Vagina (tissue), 2 donors: ENCODE measurements at places on chromosomes 16 and 17. TPM values are rescaled to one million over a fixed set of nuclear protein-coding genes. Genes with fewer than 3 reads are reported as not detected.

- no peak for DNase-seq
Measured at GRCh38 chr17:44279666-44280391, 11.9 kb upstream of the SLC4A1 start.

CCL4 gene
- total RNA-seq, result 15.0 TPM

DNA sequence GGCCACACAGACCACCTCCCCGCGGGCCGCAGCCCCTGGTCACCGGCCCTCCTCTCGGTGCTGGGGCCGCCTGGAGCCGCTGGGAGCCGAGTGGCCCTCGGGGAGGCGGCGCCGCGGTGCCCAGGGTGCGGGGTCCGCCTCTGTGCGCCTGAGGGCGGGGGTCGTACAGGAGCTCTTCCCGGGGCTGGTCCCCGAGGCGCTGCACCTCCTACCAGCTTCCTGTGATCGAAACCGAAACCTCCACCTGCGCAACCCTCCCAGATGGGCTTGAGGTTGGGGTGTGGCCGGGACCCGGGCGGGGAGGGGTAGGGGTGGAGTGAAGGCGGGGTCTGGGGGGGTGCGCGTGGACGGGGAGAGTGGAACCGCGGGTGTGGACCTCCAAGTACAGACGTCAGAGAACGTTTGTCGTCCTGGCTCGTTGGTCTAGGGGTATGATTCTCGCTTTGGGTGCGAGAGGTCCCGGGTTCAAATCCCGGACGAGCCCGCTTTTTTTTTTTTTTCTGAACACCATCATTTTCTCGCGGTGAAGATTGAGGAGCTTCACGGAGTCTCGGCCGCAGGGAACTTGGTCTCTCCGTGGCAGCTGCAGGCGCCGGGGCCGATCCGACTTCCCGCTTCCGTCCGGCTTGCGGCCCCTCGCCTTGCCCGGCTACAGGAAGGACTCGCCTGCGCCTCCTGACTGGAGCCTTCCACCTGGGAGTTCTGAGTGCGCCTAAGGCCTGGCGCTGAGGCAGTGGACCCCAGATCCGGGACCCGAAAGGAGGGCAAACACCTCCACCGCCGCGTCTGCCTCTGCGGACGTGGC is 23.9 kb downstream of the ZNF213 start:
- peak; percentile 97 for DNase-seq

ASB16 gene
- total RNA-seq, result not detected

DNA sequence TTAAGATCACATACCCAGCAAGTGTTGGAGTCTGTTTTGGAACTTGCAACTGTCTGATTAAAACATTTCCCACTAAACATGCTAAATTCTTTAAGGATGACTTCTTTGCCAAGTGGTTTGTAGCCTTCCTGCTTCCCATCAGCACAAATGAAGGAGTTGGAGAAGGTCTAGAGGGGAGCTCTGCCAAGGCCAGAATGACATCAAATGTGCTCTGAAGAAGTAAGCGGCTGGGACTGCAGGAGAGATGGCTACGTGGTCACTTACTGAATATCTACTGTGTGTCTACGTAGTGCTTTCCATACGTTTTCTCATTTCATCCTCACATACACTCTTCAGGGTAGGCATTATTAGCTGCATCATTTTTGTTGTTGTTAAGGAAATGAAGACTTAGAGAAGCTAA is 135.7 kb upstream of the NLRP1 start:
- DNase-seq, result no peak

DNA sequence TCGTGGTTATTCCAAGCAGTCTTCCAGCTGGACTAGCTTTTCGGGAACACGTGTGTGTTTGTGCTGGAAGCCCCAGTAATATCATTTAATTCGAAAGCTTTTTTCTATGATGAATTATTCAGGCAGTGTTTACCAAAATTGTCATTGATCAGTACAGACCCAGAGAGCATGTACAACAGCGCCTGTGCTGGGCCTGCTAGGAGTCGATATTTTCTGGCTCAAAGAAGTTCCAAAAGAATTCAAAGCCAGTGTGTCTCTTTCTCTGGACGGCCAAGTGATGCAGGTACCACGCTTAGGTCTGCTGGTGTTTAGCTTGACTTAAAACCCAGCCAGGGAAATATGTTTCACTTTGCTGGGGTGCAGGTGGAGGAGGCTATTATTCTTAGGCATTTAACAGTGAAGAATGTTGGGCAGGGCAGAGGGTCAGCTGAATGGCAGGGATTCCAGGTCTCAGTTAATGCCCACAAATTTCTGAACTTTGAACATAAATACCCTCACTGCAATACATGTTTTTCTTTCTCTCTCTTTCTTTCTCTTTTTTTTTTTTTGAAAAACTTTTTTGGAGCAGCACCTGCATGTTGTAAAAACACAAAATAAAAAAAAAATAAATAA is 401.3 kb downstream of the WWOX start:
- no peak for DNase-seq

STH gene
- total RNA-seq, result not detected

DNA sequence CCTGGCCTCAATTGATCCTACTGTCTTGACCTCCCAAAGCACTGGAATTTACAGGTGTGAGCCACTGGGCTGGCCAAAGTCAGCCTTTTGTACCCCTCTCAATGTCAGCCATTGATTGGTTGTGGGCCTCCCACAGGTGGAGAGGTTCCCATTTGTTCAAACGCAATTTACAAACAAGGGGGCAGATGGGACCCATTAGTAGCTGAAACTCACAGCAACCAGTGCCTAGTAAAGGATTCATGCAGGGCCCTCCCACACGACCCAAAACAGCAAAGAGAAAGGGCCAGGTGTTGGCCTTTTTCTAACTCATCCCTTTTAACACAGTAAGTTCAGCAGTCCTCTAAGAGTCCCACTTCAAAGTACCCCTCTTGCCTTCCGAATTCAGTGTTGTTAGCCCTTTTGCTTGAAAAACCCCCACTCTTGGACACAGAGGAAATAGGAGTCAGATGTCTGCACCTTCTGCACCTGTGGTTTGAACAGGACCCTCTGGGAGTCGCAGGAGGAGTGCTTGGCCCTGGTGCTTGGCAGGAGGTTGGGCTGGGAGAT is 89.2 kb downstream of the PITPNC1 start:
- DNase-seq, result no peak

GRCh38 chr16:27759301-27759871 is 209.4 kb downstream of the KATNIP start:
- no peak for DNase-seq

- no peak for DNase-seq
Measured at GRCh38 chr16:4882633-4883285, 35.5 kb downstream of the UBN1 start.

FAM117A gene
- total RNA-seq, result 15.7 TPM

DNA sequence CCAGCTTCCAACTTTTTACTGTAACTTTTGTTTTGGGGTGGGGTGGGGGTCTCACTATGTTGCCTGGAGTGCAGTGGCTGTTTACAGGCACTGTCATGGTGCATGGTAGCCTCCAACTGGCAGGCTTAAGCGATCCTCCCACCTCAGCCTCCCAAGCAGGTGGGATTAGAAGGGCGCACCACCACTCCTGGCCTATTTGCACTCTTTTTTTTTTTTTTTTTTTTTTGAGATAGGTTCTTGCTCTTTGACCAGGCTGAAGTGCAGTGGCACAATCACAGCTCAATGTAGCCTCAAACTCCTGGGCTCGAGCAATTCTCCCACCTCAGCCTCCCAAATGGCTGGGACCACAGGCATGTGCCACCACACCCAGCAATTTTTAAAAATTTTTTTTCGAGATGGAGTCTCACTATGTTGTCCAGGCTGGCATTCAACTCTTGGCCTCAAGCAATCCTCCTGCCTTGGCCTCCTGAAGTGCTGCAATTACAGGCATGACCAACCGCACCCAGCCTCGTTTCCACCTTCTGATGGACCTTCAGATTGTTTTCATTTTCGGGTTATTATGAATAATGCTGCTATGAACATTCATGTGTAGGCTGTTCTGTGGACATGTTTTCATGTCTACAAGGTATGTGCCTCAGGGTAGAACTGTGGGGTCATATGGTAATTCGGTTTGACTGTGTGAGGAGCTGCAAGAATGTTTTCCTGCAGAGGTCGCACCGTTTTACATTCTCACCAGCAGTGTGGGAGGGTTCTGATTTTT is 10.9 kb downstream of the TRAP1 start:
- no peak for DNase-seq

- no peak for DNase-seq
Measured at GRCh38 chr16:637081-638018, 1.2 kb upstream of the METTL26 start.

VMO1 gene
- total RNA-seq, result 12.5 TPM

- DNase-seq, result no peak
Measured at GRCh38 chr16:90055371-90055770, 21.8 kb downstream of the PRDM7 start.

CD19 gene
- not detected for total RNA-seq

GRCh38 chr16:88591577-88592021 is 21.4 kb downstream of the ZC3H18 start:
- DNase-seq, result no peak

EPX gene
- not detected for total RNA-seq

LLGL2 gene
- 44.9 TPM for total RNA-seq

- DNase-seq, result no peak
Measured at GRCh38 chr17:17515934-17516930, 20.0 kb upstream of the RASD1 start.

GRCh38 chr17:58086953-58087352 is 3.7 kb downstream of the DYNLL2 start:
- no peak for DNase-seq

NHLRC4 gene
- total RNA-seq, result 0.74 TPM

WNK4 gene
- 1.2 TPM for total RNA-seq

OSBPL7 gene
- 5.6 TPM for total RNA-seq

GRCh38 chr16:75304521-75305363 is 53.3 kb upstream of the BCAR1 start:
- no peak for DNase-seq

DNA sequence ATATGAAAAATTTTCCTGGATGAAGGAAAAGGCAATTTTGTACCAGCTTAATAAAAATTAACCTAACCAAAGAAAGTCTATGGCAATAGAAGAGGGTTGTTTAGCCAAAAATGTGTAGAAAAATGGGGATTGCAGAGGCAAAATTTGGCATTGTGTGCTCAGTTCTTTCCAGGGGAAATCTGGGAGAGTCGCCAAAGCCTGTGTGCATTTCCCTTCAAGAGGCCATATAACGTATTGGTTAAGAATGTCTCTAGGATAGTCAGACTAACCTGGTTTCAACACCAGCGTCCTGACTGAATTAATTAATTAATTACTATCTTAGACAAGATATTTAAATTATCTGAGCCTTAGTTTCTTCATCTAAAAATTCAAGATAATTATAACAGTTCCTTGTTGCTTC is 44.8 kb upstream of the HLF start:
- DNase-seq, result no peak

DNA sequence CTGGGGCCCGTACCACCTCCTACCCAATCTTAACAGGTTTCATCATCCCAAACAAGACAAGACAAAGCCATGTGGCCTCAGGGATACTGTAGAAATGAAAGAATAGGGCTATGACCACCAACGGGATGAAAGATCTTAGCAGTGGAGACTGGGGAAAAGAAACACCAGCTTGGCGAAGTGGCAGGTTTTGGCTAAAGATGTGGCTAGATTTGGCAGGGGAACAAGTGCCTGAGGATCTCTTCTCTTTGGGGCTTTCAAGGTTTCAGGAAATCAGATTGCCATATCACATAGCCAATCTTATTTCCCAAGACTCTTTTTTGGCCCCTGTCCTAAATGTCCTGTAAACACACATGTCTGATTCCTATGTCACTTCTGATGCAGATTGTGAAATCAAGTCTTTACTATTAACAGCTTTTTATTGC is 6.9 kb downstream of the KRT24 start:
- DNase-seq, result no peak

FOXN1 gene
- 3.4 TPM for total RNA-seq

DNA sequence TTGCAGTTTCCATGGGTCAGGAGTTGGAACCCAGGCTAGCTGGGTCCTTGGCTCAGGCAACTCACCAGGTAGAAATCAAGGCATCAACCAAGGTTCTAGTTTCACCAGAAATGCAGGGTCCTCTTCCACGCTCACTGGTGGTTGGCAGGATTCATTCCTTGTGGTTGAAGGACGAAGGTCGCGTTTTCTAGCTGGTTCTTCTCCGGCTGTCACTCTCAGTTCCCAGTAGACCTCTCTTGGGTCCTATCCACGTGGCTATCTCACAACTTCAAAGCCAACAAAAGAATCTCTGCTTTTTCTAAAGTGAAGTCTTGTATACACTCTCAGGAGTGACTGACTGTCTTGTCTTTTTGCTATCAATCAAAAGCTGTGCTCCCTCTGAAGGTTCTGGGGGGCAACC is 146.3 kb upstream of the NOL11 start:
- DNase-seq, result no peak

- no peak for DNase-seq
Measured at GRCh38 chr16:69133373-69133954, 1.0 kb downstream of the UTP4 start.

KREMEN2 gene
- total RNA-seq, result not detected

DNA sequence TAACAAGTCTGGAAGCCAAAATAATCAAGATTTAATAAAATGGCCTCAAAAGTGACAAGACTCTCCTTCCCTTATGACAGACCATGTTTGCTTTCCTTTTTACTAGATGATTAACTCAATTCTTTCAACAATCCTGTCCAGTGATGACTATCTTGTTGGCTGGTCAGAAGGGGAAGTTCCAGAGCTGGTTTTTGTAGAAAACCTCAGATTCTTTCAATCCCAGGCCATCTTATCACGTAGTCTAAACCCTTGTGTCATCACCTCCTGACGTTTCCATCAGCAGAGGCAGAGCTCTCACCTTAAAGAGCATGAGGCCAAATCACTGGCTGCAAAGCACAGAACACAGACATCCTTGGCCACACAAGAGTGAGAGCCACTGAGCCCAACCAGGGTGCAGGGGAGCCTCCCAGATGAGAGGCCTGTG is 125.3 kb downstream of the ANKRD11 start:
- no peak for DNase-seq
